Hematopoietic multipotent progenitor cell treated with erythropoietin and hydrocortisone succinate and interleukin-3 and kit ligand, for 6 days (in vitro differentiated cells): ENCODE measurements at places on chromosomes 11 and 22.

- no peak for DNase-seq
Observed at GRCh38 chr11:111774955-111775710, 8.9 kb upstream of the PPP2R1B start.

GRCh38 chr22:38073150-38074130 is 10.5 kb downstream of the SLC16A8 start:
- DNase-seq, result no peak

DNA sequence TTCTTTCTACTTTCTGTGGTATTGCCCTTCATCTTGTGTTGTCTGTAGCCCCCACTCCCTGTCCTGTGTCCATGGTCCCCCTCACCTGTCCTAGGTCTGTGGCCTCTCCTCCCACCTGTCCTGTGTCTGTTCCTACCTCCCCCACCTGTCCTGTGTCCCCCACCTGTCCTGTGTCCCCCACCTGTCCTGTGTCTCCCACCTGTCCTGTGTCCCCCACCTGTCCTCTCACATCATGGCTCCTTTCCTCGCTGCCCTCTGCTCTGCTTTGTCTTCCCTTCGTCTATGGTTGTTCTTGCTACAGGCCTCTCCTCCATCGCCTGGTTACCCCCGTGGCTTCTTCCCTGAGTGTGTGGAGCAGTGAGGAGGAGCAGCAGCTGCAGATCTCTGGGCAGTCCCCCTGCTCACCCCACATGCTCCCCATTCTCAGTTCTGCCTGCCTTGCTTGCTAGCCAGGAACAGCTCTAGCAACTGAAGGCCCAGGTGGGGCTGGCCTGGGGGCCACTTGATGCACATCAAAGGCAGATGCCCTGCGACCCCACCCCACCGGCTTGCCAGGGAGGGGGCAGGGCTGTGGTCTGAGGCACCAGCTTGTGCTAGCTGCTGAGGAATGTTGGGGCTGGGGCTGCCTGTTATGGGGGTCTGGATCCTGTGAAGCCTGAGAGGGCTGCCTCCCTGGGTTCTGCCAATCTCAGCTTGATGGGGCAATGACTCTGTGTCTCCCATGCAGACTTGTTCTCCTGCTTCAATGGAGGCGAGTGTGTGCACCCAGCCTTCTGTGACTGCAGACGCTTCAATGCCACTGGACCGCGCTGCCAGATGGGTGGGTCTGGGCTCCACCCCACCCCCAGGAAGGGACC is 5.6 kb downstream of the OTOG start:
- no peak for DNase-seq

DNA sequence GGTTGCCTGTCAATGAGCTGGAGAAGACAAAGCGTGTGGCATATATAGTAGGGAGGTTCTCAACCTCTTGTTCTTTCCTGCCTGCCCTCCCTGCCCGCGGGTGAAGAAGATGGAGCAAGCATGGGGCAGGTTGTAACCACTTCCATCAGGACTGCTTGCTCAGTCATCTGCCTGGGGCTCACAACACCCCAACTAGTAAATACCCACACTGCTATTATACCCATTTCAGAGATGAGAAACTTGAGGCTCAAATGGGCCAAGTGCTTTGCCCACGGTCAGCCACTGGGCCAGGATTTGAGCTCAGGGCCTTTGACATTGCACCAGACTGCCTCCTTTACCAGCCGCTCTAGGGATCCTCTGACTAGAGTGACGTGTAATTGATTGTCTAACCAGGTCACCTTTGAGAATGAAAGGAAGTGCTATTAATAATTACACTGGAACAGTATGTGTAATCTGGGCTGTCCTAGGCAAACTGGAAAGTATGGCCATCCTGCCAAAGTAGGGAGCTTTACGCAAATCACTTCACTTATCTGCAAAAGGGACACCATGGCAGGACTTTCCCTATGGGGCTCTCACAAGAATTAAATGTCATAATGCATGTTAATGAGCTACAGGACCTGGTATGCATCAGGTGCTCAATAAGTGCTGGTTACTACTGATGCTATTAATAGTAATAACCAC is 2.8 kb upstream of the CDC42EP1 start:
- no peak for DNase-seq

GRCh38 chr11:29321293-29322132 is 695.3 kb downstream of the KCNA4 start:
- no peak for DNase-seq

DNA sequence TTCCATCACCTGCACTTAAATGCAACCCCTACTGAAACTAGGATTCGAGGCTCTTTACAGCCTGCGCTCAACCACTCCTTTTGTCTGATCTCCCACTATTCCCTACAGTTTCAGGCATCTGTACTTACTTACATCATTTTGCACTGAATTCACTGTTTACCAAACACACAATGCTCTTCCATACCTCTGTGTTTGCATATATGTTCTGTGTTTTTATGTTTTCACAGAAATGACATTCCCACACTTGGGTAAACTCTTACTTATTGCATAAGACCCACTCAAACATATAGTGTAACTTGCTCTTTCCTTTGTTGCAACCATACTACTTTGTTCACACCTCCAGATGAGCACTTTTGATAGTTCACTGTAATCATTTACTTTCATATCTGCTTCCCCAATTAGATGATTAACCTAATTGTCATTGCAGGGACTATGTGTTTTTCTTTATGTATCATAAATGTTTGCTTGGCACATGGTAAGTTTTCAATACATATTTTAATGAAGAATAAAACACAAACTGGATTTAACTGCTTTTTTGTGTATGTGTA is 54.6 kb downstream of the ZBTB44 start:
- DNase-seq, result no peak

GRCh38 chr11:74776546-74776945 is 27.9 kb downstream of the RNF169 start:
- no peak for DNase-seq
